ENCODE measurements at places on chromosomes 5 and 9. TPM values are rescaled to one million over a fixed set of nuclear protein-coding genes. Genes with fewer than 3 reads are reported as not detected.
A peak's percentile ranks its signal among the peaks of the same experiment; 100 is the strongest.

ADAMTSL1 gene
- polyA plus RNA-seq: 44.3 TPM

DNA sequence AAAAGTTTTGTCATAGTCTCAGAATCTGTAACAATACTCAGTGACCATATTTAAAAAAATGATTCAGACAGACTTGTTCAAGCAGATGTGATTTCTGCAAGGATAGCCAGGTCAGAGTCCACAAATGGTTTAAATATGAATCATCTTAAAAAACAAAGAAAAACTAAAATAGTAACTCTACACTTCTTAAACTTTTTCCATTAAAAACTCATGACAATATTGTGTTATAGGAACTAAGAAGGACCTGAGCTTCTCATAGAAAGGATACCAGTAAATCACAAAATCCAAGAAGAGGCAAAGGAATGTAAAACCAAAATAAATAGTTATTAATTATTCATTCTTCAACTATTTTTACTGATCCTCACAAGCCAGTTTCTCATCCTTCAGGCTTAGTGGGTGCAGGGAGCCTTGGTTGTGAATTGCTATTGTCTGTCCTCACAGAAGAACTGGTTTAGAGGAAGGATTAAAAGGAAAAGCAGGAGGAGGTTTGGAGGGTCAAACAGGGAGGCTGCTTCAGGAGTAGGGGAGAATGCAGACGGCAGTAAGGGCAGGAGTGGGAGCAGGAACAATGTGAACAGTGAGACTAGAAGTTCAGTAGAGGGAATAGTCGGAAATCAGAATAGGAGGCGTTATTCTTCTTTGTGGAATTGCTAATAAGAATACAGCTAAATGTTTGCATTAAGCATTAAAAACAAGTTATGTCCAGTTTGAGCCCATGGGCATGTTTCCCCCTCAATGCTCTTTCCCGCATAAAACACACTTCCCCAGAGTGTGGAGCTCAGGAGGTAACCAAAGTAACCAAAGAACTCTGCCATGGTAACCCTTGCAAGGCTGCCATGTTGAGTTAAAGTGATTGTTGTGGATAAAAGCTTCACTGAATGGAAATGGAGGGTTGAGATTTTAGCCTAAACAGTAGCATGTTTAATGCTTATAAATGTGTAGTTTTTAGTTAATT lies 110.7 kb downstream of the CCDC192 start:
- DNase-seq: peak; percentile 91

GRCh38 chr5:120615967-120616645 lies 152.0 kb downstream of the PRR16 start:
- peak; percentile 93 for DNase-seq

TBC1D2 gene
- polyA plus RNA-seq: 75.3 TPM

GRCh38 chr5:148374690-148375360 lies 8.9 kb upstream of the FBXO38 start:
- peak; percentile 65 for DNase-seq

OR13D1 gene
- not detected for polyA plus RNA-seq

DNA sequence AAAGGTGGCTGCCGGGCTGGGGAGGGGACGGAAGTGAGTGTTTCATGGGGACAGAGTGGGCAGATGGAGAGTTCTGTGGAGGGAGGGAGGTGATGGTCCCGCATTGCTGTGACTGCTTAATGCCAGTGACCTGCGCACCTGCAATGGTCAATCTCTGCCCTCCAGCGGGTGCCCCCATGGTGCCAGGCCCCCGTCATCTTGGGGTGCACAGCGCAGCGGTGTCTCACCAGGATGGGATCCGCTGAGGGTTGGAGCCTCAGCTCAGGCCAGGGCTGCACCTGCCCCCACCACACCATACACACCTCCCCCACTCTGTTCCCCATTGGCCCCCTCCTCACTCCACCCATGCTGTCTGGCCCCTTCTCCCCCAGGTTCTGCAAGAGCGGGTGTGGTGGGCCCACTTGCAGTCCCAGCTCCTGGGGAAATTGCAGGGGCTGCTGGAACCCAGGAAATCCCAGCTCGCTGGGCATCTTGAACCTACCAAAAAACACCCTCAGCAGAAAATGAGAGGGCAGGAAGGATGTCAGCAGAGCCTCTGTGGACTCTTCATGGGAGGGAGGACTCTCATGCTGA lies 12.1 kb upstream of the CAMSAP1 start:
- no peak for DNase-seq

- DNase-seq: no peak
These were observed 200.9 kb downstream of the SLIT3 start for GRCh38 chr5:169099801-169100734.

DNA sequence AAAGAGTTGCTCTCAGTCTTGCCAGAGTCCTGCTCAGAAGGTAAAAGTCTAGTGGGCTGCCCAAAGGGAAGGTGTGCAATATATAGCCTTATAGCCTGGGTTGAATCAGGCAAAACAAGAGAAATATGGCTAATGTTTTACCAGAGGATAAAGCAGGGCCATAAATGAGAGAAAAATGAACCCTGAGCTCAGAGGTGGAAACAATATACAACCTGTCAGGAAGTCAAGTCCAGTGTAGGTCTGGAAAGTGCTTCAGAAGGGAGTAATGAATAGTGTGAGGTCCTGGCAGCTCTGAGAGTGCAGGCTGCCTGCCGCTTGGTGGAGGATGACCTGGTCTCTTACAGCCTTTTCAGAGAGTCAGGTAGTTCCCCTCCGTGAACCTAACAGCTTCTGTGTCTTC lies 177.8 kb upstream of the TNC start:
- DNase-seq: no peak

GRCh38 chr9:98701576-98701975 lies 7.2 kb downstream of the GABBR2 start:
- no peak for DNase-seq
